Activated naive CD4-positive, alpha-beta T cell treated with anti-CD3 and anti-CD28 coated beads for 36 hours (primary cell): ENCODE measurements at places on chromosomes 2 and 18. TPM values are rescaled to one million over a fixed set of nuclear protein-coding genes. Genes with fewer than 3 reads are reported as not detected.
A peak's percentile ranks its signal among the peaks of the same experiment; 100 is the strongest.

SDC1 gene
- total RNA-seq, result 0.67 TPM

RNF125 gene
- 12.0 TPM for total RNA-seq

DNA sequence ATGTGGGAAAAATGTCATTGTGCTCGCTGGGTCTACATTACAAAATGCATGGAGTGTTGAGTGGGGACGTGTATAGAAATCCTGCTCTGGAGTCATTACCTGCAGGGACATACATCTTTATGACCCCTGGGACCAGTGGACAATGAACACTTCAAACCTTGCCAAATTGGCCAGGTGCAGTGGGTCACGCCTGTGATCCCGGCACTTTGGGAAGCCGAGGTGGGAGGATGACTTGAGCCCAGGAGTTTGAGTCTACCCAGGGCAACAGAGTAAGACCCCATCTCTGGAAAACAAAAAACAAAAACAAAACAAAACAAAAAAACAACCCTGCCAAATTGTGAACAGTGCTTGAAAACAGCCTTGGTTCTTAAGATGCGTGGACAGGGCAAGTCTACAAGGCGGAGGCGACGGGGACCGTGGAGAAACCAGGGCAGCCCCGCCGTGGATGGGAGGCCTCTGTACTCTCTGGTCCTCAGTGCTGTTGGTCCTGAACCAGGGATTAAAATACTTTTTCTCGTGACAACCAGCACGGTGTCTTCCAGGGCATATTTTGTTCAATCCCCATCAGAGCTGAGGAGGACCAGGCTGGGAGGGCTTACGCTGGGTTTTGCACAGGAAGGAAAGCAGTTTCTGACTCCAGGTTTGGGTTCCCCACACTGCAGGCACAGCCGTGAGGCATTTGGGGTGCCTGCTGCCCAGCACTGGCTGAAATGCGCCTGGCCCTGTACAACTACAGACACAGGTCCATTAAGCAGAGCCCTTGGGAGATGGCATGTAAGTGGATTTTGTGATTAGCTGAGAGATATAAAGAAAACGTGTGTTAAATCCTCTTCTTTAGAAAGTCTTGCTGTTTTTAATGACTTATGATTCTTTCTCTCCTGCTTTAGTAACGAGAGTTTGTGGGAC lies 13.7 kb downstream of the COLEC11 start:
- no peak for DNase-seq

GRCh38 chr2:121008975-121009374 lies 273.3 kb downstream of the GLI2 start:
- DNase-seq, result no peak

DNA sequence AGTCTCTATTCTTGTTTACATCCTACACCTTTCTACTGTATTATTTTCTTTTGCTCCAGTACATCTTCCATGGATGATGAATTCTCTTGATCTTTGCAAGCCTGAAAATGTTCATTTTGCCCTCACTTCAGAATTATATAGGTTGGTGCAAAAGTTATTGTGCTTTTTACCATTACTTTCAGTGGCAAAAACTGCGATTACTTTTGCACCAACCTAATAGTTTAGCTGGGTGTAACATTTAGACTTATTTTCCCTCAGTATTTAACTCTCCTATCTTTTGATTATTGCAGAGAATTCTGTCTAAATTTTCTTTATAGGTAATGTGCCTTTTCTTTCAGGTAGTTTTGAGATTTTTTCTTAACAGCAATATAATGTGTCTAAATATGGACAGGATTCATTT lies 81.8 kb downstream of the SS18 start:
- no peak for DNase-seq

GRCh38 chr2:100655936-100656534 lies 93.2 kb downstream of the PDCL3 start:
- no peak for DNase-seq

GCC2 gene
- total RNA-seq, result 33.5 TPM

- DNase-seq, result no peak
Observed at GRCh38 chr18:63987743-63988142, 17.9 kb downstream of the SERPINB8 start.

DNA sequence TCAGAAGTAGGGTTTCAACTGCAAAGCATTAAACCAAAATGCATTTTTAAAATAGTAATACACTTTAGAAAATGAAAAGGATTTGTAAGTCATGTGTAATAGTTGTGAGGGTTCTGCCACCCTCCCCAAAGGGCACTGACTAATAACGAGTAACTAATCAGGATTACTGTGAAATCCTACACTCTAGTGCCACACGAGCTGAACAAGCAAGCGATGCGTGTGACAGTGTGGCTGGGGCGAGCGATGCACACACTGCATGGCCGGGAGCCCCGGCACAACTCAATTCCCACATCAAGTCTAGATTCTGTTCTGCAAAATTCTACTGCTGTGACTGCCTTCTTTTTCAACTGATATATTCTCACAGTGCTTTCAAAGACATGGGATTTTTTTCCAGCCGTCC lies 156.4 kb downstream of the SEPTIN10 start:
- no peak for DNase-seq

GRCh38 chr2:54942373-54942772 lies 107.9 kb downstream of the RTN4 start:
- peak; percentile 45 for DNase-seq

DNA sequence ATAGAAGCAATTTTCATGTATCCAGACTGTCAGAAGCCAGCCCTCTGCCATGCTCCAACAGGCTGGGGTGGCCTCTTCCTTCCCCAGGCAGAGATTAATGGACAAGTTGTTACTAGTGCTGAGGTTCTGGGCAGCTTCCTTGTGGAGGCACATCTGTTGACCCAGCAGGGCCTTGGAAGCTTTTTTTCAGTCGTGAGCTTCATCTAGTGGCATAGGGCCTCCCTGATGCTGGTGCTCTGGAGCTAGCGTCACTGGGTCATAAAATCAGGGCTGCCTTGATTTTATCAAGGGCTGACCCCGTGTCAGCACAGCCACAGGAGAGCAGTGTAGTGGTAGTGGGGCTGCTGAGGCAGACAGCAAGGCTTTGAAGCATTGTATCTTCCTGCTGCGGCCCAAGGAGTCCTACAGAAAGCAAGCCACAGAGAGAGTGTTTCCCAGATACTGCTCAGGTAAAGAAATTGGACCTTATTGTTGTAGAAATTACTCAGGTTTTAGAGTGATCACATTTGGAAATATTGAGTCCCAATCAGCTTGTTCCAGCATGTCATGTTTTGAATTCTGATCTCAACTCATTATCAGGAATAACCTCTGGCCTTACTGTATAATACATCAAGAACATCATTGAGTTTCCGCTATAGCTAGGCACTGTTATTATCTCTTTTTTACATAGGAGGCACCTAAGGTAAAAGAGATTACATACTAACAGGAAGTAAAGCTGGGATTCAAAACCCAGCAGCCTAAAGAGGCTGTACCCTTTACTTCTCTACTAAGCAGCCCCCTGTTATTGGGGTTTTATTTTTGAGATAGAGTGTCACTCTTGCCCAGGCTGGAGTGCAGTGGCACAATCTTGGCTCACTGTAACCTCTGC lies 92.3 kb upstream of the ALPP start:
- no peak for DNase-seq

GRCh38 chr2:145159676-145160075 lies 639.8 kb upstream of the ZEB2 start:
- no peak for DNase-seq

DNA sequence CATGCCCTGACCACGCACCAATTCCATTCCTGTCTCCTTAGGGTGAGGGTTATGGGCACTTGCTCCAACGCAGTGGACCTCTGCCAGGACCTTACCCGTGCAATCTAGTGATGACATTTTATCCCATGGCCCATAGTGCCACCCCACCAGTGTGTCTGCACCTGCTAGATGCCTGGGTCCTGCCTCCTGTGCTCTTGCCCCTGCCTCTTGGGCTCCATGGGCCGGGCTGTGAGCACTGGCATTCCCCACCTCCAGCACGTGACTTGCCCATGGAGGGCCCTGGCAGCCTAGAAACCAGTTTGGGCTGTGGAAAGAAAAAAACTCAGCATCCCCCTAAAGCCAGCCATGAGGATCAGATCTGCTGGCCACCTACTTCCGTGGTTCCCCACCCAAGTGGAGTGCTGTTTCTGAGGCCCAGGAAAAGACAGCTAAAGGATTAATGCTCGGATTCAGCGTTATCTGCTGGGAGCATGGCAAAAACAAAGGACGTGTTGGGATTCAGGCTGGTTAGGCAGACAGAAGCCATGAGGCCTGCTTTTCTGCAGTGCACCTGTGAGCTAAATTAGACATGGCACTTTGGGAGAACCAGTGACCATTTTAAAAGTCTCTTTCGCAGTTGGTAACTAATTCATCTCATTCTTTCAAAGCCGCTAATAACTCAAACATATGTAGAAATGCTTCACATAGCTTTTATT lies 129.2 kb downstream of the ALPK2 start:
- DNase-seq, result no peak

GRCh38 chr2:219218732-219219701 lies at the start of gene ABCB6:
Gene ABCB6 (minus strand): TSS chr2:219218958. CDS start chr2:219218673, 285 bp downstream.
- DNase-seq, result peak; percentile 89

RTP5 gene
- not detected for total RNA-seq

MYCN gene
- 0.19 TPM for total RNA-seq

GRCh38 chr2:233847248-233847898 lies 7.0 kb downstream of the HJURP start:
- no peak for DNase-seq

GRCh38 chr18:44290366-44290977 lies 390.2 kb upstream of the SETBP1 start:
- no peak for DNase-seq

CD28 gene
- total RNA-seq, result 165 TPM

DNA sequence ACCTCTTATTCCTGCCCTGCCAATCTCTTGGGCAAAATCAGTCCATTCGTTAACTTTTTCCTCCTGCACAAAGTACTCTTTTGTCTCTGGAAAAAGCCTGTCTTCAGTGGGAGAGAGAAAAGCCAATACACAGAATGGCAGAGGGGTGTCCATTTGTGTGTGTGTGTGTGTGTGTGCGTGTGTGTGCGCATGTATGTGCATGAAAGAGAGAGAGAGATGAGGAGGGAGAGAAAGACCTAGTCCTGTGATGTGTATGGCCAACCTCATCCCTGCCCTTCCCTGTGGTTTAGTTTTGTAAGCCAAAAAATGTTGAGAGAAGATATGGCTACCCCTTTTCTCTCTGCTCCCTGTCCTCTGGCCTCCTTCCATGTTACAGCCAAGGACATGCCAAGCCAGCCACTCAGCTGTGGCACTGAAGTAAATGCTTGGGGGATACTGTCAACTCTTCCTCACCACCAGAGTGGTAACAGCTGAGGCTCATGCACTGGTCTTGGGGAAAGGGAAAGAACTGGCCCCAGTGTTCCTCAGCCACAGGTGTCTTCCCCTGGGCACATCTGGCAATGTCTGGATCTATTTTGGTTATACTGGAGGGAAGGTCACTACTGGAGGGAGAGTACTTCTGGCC lies 10.6 kb downstream of the SLC4A5 start:
- no peak for DNase-seq

GRCh38 chr2:150339282-150339681 lies 148.2 kb downstream of the RND3 start:
- no peak for DNase-seq

HTR2B gene
- total RNA-seq, result not detected

PLGLB2 gene
- total RNA-seq, result not detected

DNA sequence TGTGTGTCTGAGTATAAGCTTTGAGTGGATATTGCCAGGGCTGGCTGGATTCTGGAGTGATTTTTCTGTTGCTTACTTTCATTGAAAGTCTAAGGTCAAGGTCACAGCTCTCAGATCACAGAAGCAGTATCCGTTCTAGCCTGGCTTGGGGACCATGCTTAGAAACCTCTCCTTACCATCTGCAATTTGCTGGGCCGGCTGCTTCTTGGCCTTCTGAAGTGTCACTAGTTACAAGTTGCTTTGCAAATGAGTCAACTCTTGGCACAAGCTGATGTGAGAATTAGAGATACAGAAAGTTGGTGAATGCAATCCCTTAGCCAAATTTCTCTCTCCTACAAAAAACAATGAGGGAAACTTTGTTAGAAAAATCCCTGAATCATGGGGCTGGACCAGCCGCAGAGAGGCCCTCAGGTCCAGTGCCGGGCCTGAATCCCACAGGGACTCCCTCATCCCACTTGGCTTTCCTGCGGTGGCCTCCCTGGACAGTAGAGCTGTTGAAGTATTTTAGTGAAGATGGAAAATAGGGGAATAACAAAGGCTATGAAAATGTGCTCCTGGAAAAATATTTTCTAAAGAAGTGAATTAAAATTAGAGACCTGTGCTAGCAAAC lies 92.7 kb upstream of the CNGA3 start:
- no peak for DNase-seq

PROKR1 gene
- total RNA-seq, result not detected

DNA sequence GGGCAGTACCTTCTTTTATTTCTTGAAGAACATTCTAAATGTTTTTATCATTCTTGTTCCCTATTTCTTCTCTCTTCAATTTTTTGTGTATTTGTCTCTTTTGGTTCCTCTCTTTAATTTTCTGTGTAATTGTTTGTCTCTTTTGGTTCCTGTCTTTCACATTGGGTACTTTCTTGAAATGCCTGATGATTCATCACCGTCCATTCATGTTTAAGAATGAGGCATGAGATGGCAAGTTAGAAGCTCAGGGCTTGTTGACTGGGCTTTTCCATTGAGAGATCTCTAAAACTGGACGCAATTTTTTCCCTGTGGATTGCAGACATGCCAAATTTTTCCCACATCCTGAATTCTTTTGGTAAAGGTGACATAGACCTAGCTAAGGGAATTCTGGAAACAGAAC lies 33.7 kb upstream of the IL1R2 start:
- DNase-seq, result no peak

PDCL3 gene
- total RNA-seq, result 42.2 TPM

DNA sequence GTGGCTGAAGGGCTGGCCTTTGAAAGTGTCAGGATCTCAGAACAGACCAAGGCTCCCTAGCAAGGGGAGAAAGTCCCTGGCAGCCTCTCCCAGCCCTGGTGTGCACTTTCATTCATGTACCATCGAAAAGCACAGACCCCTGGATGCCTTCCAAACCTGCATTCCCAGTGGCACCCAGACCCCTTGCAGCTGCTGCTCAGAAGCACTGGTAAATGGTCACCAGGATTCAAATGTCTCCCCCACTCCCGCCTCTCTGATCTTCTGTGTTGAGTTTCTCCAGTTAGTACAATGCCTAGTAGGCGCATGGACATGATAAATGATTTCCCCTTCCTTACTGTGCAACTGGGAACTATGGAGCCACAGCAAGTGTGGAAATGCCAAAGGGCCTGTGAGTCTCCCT lies 180.0 kb downstream of the GLI2 start:
- DNase-seq, result no peak

DNA sequence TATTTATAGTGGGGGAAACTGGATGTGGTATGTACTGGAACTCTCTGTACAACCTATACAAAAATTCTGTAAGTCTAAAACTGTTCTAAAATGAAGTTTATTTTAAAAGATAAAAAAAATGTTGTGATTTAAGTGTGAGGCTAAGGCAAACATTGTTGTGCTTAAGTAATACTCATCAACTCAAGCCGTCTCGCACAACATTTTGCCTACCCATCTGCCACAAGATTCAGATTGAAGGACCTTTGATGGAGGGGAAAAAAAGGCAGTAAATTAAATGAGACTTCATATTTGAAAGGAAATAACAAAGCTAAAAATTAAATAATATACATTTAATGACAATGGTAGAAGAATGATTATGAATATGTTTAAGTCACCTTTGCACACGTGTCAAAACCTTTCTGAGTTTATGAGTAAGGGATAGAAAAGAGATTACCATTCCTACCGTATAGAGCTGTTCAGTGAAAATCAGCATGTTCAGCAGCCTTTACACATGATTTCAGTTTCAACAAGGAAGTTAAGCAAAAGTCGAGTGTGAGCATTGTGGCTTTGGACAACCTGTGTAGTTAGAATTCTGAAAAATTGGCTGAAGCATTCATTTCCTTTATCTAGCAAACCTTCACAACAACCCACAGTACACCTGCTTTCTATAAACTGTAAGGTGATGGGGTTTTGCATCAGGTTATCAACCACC lies 499.3 kb downstream of the IRS1 start:
- DNase-seq, result no peak

GRCh38 chr2:127121353-127121752 lies 14.4 kb upstream of the BIN1 start:
- no peak for DNase-seq
